ENCODE measurements at places on chromosomes 1 and 21.

DNA sequence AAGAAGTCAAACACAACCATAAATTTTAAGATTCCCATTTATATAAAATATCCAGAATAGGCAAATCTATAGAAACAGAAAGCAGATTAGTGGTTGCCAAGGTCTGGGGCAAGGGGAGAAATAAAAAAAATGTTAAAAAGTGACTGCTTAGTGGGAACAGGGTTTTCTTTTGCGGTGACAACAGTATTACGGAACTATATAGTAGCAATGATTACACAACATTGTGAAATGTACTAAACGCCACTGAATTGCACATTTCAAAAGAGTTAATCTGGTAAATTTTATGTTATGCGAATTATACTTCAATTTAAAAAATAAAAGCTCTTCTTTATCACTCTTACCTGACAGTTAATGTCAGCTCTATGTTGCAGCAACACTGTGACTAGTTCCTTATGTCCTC is 105.2 kb downstream of the ACBD6 start:
- DNase-seq: no peak

DNA sequence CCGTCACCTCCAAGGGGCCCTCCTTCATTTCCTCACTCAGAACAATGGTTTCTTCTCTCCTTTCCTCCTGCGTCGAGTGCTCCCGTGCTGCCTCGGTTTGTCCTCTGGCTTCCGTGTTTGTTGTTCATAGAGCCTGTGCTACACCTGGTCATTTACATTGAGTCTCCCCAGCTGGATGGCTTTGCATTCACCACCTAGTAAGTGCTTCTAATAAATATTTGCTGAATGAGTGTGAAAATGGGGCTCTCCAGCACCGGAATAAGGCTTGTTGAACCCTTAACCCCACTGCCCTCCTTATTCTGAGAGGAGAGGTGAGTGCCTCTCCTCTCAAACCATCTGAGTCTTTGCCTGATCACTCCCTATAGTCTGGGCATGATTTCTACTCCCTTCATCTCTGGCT is 104.9 kb downstream of the CNIH3 start:
- no peak for DNase-seq

DNA sequence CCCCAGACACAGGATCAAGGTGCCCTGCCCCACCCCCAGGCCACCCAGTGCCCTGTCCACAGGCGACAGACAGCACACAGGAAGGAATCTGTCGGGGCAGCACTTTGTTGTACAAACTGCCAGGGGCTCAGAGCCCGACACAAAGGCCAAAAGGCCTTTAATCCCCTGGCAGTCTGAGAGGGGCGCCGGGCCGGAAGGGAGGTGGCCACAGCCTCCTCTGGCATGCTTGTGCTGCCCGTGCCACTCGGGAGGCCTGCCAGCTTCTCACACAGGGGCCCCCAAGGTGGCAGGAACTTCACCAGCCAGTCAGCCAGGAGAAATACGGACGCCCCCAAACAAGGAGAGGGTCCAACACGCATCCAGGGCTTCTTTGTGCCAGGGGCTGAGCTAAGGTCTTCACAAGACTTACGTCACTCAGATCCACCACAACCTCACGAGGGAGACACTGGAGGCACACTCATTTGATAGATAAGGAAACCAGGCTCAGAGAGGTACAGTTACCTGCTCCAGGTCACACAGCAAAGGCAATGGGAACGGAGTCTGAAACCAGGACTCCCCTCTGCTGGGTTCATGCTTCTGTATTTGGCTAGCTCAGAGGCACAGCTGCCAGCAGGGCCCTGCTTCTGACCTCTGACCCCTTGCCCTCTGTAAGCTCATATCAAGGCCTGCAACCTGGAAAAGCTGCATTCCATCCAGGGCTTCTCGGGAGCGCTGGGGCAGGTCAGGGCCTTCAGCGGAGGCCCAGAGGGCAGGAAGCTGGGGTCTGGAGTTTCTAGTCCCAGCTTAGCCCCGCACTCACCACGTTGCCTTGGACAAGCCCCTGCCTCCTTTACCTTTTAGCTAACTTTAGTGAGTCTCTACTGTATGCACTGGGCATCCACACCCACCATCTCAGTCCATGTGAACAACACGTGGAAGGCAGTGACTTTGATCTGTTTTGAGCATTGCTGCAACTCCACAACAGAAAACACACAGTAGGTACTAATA is 34.8 kb downstream of the HSPG2 start:
- no peak for DNase-seq

- DNase-seq: no peak
Observed at GRCh38 chr21:15893902-15894301, 164.1 kb downstream of the USP25 start.

DNA sequence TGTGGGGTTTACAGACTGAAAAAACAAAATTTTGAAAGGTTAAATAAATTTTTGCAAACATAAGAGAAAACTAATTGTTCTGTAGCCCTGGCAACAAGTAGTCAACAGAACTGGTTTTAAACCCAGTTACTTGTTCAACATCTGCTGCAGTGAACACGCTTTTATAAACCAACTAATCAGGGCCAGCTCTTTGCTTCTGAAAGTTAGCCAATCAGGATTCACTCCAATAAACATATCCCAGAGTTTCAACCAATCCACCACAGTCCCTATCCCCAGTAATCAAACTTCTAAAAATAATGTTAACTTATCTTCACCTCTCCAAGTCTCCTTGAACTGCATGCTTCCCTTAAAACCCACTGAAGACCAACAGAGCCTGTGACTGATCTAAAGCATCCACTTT is 306.6 kb downstream of the CTH start:
- no peak for DNase-seq

DNA sequence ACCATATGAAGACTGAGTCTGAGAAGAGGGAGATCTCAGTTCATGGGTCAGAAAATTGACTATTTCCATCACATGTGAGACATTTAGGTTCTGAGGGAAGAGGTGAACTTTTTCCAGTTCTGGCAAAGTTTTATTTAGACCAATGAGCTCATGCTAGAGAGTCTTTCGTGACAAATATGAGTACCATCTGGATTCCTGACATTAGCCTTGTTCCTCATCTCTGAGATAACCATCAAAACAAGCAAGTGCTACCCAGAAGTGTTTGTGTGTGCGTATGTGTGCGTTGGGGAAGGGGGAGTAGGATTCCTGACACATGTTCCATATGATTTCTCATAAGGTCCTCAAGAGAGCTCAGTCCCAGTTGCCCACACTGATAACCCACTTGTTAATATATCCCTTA is 120.6 kb downstream of the FASLG start:
- no peak for DNase-seq

GRCh38 chr1:57112148-57112547 is 146.3 kb upstream of the C8B start:
- DNase-seq: no peak

DNA sequence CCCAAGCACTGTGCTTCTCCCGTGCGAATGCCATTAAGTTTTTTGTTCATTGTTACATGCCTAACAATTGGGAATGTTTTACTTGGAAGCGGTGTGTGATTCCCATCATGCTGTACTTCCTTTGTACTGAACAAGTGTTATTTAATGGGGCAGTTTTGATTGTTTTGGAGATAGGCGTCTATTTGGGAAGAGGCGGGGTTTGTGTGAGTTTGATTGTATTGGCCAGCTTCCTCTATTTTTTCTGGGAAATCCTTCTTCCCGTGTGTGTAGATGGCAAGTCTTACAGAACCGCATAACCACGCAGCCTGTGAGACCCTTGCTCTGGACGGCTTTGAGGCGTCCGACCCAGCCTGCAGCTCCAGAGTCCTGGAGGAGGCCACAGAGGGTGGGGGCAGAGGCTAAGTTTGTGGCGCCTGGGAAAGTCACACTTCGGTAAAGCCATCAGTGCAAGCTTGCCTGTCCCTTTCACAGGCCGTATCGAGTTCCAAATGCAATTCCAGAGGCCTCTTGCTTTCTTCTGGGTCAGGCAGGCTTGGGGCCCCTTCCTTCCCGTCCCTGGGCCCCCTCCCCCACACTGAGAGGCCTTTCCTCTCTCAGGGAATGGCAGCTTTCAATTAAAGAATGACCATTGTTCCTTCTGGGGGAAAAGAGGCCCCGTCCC is 210.3 kb downstream of the TOMM20 start:
- no peak for DNase-seq

DNA sequence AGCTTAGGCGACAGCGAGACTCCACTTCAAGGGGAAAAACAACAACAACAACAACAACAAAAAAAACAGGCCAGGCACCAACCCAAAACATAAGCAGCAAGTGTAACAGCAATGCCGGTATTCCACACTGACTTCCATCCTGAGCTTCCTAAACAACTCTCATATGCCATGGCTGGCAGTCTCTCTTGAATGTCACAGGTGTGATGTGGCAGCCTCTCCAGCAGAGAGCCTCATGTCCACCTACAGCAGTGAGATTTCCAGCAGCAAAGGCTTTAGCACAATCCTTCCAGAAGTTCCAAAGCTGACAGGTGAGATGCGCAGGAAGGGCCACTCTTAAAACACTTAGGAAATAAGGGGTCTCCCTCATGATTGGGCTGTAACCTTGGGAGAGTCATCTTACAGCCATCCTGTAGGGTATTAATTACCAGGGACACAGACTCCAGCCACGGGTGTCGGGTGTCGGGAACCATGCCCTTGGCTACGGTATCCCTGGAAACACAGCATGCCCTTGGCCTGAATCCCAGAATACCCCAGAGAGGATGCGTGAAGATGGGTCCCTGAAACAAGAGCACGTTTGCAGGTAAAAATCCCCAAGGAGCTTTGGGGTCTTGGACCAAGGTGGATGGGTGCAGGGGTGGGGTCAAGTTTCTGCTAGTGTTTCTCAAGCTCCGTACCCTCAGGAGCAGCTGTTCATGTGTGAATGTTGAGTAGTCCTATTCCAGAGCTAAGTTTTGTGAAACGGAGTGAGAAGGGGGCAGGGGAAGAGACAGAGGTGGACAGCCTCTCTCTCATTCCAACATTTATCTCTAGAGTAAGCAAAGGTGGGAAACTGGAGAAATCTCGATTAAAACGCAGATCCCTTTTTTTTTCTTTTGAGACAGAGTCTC is 31.4 kb downstream of the CLSTN1 start:
- DNase-seq: no peak

All from activated CD4-positive, alpha-beta T cell treated with anti-CD3 and anti-CD28 coated beads, Interleukin-2, amount 50 U/mL, for 4 hours (primary cell).